ENCODE measurements at places on chromosomes 2 and 18.

- peak; percentile 75 for DNase-seq
Measured at GRCh38 chr2:191501561-191502168, 176.3 kb upstream of the NABP1 start.

- peak; percentile 65 for DNase-seq
Measured at GRCh38 chr2:217414429-217414828, 554.6 kb upstream of the TNP1 start.

DNA sequence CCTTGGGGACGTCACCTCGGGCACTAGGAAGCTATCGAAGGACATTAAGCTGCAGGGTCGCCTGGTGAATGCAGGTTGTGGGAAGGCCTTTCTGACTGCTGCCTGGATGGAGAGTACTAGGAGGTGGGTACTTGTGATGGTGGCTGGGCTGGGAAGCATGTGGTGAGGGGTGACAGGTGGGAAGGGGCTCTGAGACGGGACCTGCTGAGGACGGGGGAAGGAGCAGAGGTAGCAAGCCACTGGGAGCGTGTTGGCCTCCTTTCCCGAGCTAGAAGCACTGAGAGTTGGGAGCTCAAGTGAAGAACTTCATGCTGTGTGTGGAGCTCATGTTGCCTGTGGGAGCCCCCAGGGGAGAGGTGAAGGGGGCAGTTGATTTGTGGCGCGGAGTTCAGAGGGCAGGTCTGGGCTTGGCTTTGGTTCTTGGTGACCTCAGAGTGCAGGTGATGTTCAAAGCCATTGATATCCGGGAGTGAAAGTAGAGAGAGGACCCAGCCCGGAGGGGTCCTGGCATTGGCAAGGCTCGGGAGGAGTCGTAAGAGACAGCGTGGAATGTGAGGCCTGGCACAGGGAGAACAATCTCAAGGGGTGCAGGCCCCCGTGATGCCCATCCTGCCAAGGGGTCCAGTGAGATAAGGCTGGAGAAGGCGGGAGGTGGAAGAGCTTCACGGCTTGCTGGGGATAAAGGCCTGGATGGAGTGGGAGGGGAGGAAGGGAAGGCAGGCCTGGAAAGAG is 13.2 kb downstream of the MROH2A start:
- no peak for DNase-seq

GRCh38 chr2:122545821-122546220 is 790.4 kb downstream of the TSN start:
- no peak for DNase-seq

GRCh38 chr2:32849456-32850194 is 97.1 kb upstream of the LTBP1 start:
- no peak for DNase-seq

- DNase-seq, result no peak
Measured at GRCh38 chr2:217102956-217103355, 243.1 kb upstream of the TNP1 start.

DNA sequence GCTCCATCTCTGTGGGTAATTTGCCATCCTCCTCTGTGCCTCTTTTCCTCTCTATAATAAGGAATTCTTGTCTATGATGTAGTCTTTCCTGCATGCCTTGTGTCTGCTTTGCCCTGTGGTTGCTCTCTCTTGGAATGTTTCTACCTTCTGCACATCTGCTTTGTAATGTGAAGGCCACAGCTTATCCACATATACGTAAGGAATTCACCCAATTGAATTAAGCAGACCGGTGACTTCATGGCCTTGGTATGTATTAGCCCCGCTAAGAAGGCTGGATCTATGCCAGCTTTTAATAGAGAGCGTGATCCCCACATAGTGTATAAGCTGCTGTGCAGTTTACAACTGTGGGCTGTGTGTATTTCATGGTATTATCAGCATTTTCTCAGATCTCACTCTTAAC is 274.7 kb downstream of the RNF144A start:
- peak; percentile 70 for DNase-seq

- peak; percentile 40 for DNase-seq
Measured at GRCh38 chr2:222946700-222947287, 86.0 kb downstream of the ACSL3 start.

DNA sequence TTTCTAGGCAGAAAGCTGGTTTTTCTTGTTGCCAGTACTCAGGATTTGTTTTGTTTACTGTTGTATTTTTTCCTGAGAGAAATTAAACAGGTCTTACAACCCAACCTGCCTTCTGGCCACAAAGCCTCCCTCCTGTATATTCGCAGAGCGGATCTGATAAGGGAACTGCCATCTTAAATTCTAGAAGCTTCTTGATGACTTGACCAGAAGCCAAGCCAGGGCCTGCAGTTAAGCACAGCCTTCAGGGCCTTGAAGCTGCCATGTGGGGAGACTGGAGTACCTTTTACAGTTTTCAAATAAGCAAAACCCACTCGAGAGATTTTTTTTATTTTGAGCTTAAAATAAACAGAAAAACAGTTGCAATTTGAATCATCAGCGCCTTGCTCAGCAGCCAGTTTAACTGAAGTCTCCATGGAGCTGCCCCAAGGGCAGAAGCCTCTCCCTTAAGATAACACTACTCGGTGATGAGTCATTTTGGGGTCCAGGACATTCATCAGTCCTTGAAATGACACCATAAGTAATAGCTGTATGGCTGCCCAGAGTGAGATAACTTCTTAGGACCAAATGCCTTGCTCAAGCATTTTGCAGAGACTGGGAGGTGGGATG is 51.5 kb upstream of the PHLPP1 start:
- peak; percentile 79 for DNase-seq

DNA sequence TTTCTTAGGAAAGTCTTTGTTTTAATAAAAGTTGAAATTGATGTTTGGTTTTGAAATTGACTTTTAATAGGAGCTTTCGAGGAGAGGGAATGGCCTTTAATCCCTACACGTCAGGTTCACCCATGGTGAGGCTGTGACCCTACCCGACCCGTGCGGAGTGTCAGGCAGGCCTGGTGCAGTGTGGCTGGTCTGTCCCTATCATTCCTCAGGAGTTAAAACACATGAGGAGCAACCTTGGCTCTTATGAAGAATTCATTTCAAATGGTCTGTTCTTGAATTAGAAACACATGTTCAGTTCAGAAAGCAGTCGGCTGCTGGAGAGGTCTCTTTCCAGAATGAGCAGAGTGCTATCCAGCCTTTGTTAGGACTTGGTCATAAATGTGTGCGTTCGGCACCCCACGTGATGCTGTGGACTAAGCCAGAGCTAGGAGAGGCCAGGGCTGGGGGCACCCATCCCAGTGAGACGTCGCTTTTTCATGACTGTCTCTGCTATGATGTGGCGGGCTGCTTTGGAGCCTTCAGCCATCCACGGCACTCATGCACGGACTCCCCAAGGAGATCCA is 54.7 kb downstream of the EMILIN2 start:
- peak; percentile 83 for DNase-seq

GRCh38 chr2:27710640-27711430 is 47.1 kb downstream of the SLC4A1AP start:
- DNase-seq, result no peak

- DNase-seq, result no peak
Measured at GRCh38 chr18:79937103-79937860, 14.2 kb downstream of the SLC66A2 start.

DNA sequence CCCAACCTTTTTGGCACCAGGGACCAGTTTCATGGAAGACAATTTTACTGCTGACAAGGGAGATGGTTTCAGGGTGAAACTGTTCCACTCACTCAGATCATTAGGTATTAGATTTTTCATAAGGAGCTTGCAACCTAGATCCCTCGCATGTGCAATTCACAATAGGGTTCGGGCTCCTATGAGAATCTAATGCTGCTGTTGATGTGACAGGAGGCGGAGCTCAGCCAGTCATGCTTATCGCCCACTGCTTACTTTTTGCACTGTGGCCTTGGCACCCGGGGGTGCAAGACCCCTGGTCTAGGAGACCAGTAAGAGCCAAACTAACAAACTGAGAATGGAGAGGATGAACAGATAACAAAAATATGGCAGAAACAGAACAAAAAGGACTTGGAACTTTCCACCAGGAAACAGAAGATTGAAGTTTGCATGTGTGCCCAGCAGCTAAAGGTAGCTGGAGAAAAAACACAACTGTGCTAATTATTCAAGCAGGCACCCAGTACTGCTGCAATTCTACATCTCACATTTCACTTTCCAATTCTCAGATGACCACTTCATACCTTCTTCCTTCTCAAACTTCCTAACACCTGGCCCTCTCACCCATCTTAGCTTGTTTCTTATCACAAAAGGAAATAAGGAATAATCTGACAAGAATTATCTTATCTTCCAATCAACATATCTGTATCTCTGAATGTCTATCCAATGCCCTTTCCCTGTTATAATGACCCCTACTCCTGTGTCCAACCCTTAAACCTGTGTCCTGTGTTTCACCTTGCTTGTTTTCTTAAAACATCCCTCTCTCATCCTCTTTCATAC is 24.8 kb downstream of the SP3 start:
- DNase-seq, result no peak

GRCh38 chr2:41878716-41879234 is 169.0 kb upstream of the PKDCC start:
- no peak for DNase-seq

GRCh38 chr18:1760901-1761300 is 810.4 kb downstream of the METTL4 start:
- no peak for DNase-seq

- no peak for DNase-seq
Measured at GRCh38 chr2:227464361-227464760, 7.6 kb upstream of the AGFG1 start.

DNA sequence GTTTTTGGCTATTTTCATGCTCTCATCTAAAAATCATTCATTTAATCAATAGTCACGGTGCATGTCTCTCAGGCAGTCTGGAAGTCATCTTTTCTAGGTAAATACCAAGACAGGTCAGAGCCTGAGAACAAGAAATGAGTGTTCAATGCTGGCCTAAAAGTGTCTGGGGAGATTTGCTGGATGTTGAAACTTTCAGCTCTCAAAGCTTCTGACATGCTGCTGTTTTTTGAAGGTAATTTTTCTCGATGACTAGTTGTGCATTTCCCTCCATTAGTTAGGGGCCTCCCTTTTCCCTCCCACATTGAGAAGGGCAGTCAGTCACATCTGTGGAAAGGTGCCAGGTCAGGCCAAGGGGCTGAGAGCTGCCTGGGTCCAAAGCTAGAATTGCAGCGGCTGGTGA is 115.6 kb downstream of the LPIN1 start:
- no peak for DNase-seq

DNA sequence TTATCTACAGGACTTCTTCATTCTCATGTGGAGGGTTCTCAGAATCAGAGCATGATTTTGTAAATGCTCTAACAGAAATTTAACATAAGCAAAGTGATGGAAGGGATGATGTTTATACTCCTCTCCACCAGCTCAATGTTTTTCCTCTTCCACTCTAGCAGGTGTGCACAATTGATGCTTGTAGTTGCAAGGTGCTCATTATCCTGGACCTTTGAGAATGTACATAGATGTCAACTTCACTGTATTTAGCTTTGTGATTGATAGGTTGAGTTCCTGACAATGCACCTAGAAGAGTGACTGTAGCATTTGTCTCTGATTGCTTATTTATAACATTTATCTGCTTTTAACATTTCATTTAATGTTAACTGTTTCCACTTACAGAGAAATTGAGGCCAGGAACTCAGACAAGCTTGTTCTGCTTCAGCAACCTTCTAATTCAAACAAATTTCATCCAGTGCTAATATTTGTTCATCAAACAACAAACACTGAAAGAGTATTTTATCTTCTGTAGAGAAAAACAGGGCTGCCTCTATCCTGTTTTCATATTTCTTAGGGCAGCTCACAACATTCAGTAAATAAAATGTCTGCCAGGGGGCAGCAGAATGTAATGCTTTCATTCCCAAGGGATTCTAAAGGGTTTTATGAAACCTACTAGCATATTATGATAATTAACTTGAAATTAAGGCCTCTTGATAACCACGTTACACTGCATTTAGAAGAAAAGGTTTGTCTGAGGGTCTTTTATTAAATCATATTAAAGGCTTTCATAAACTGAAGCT is 127.9 kb upstream of the NOL4 start:
- DNase-seq, result peak; percentile 9

- DNase-seq, result no peak
Measured at GRCh38 chr2:100470182-100470581, at the start of gene NMS. Gene NMS, plus strand, starts transcription at chr2:100470482. Its CDS starts 7 bp downstream, at chr2:100470489.

DNA sequence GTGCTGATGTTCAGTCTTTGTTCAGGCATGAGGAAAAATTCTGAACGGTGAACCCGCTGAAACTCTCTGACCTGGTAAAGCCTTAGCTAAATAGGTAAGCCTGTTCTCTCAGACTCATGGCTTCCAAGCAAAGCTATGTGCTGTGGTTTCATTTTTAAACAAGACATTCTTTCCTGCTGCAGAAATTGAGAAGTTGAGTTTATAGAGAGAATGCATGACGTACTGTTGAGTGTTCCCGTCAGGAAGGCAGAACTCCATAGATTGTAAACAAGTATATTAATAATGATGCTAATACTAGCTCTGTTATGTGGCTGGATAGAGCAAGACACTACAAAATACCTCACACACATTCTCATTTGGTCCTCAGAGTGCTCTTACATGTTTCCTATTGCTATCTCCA is 424.0 kb upstream of the CRIM1 start:
- DNase-seq, result no peak

GRCh38 chr2:190695739-190696138 is 46.9 kb downstream of the NAB1 start:
- DNase-seq, result peak; percentile 30

DNA sequence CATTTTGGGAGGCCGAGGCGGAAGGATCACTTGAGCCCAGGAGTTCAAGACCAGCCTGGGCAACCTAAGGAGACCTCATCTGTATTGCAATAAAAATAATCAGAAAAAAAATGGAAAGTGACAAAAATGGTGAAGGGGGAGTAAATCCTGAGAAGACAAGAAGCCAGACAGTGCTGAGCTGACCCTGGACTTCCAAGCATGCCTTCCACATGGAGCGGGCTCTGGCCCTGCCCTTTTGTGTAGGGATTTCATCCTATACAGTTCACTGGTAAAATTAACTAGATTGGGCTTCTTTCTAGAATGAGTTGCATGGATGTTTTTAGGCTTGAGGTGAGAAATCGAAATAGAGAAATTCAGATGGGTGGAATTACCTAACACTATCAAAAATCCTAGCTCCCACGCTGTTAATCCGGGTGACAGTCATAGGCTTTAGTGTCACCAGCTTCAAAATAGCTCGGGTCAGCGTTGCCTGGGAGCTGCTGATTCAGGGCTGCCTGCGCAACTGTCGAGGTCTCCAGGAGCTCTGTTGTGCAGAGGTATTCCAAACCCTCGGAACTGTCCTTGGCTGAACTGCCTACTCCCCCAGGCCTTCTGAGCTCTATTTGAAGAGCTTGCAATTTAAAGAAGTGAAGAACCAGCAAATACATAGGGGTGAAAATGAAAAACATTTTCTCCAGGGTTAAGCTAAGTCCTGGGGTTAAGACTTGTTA is 21.5 kb upstream of the ZNF532 start:
- DNase-seq, result no peak

- no peak for DNase-seq
Measured at GRCh38 chr2:155364766-155365165, 666.3 kb downstream of the KCNJ3 start.

All from fibroblast of mammary gland (primary cell).